ENCODE measurements at places on chromosomes 2 and 18.

- DNase-seq = no peak
These were observed 1.4 kb downstream of the SOX11 start for GRCh38 chr2:5693287-5694201.

DNA sequence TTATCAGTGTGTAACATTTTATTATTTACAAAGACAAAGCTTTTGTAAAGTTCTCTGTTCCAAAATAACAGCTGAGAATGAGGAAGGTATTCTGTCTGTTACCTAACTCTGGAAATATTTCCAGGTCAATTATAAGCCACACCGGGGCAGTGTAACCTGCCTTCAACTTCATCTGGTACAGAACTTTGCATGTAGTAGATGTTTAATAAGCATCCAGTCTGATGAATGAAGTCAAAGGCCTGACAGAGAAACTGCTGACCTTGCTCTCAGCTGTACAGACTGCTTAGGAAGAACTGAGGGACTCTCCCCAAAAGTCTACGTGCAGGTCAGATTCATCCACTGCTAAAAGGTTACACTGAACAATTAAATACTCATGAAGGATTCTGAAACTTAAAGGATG is 43.3 kb downstream of the WDFY1 start:
- DNase-seq = no peak

DNA sequence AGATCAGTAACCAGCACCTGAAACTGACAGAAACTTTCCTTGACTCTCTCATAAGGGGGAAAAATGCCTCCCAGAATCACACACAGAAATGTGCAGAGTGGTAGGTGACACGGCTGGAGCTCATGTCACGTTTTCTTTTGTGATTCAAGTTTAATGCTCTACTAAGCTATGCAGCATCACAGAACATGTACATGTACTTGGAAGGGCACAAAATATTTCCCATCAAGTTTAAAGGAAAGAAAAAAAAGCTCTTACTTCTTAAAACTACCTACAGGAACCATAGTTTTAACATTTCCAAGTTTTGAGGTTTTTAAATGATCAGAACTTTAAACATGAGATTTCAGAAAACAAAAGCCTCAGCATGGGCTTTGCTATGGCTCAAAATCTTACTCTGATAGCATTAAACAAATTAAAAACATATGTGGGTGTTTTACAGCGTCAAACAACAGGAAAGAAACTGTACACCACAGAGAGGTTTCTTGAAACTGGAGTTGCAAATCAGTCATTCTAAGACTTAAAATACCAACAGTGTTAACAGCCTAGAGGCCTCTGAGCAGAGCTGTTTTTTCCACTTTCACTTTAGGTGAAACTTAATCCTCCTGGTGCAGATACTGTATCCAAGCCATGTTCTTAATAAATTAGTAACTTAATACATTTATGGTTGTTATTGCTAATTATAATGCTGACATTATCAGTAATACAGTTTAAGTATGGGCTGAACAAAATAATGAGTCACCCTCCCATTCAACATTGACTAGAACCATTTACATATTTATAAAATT is 30.1 kb downstream of the MBP start:
- DNase-seq = no peak

DNA sequence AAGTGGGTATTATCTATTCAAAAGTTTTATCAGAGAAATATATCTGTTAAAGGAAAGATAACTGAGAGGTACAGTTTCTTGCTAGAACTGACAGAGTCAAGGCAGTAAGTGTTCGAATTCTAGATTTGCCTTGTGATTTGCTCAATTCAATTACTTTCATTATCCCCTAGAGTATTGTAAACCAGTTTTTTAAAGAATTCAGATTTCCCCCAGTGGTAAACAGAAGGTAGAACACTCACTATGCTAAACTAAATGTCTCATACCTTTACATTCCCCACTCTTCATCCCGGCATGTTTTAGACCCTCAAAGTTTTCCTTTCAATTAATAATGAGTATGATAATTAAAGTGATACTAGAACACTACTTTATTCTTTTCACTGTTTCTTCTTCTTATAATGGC is 28.6 kb downstream of the TTC21B start:
- DNase-seq = no peak

DNA sequence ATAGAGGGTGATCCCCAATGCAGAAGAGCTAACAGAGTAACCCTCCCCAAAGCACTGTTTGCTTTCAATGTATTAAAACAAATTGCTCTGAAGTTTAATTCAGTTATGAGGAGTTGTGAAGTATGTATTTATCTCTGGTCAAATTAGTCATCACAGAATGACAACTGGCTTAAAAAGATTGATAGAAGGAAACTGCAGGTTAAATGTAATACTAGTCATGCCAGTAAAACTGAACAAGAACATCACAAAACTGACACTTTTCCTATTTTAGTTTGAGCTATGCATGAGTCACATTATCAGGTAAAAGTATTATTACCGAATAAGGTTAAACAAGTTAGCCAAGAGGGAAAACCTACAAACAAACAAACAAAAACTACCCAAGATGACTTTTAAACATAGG is 99.0 kb upstream of the ACVR1C start:
- no peak for DNase-seq

DNA sequence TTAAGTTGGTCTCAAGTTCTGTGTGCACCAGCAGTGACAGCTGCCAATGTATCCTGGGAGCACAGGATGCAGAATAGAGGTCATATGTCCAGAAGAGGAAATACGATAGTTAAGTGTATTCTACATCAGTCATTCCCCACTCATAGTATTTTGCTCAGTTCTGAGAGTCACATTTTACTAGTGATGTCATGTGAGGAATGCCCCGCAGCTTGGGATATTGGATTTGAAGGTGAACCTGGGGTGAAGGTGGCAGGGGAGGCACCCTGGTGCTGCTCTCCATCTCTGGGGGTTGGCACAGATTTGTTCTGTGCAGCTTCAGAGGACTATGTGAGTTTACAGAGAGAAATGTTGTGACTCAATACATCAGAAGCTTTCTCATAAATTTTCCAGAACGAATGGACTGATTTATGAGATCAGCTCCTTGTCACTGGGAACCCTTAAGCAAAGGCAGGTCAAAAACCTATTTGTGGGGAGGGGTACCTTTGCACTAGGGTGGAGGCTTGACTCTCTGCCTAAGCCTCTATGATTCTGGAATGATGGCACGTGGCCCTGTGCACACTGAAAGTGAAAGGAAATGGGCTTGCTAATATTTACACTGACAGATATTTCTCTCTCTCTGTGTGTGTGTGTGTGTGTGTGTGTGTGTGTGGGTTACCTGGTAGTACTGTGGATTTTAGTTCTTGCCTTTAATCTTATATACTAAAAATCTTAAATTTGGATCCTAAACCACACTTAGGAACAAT is 95.9 kb downstream of the NEB start:
- no peak for DNase-seq

Data from T-helper 22 cell (primary cell).